ENCODE measurements at places on chromosomes 2 and 18. TPM values are rescaled to one million over a fixed set of nuclear protein-coding genes. Genes with fewer than 3 reads are reported as not detected.

DNA sequence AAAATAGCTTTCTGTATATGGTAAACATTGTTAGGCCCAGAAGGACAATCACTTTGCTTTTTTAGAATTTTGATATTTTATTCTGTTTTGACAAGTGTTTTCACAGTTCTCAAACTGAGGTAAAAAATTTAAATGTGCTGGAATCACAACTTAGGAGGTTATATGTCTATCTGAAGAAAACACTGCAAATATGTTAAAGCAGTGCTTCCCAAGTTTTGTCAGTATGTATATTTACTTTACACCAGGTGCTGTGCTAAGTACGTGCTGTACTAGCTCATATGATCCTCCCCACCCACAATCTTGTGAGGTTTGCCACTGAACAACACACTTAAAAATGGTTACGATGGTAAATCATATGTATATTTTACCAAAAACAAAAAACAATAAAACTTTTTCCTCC, 124.2 kb downstream of the CABYR start:
- no peaks in the 10 kb centered on the region for H3K36me3 ChIP-seq
- H3K4me3 ChIP-seq: no peak overlapping the region
- no peaks in the 10 kb centered on the region for H3K27me3 ChIP-seq
- H3K4me1 ChIP-seq: no peaks in the 10 kb centered on the region
- H3K27ac ChIP-seq: no peak overlapping the region

DNA sequence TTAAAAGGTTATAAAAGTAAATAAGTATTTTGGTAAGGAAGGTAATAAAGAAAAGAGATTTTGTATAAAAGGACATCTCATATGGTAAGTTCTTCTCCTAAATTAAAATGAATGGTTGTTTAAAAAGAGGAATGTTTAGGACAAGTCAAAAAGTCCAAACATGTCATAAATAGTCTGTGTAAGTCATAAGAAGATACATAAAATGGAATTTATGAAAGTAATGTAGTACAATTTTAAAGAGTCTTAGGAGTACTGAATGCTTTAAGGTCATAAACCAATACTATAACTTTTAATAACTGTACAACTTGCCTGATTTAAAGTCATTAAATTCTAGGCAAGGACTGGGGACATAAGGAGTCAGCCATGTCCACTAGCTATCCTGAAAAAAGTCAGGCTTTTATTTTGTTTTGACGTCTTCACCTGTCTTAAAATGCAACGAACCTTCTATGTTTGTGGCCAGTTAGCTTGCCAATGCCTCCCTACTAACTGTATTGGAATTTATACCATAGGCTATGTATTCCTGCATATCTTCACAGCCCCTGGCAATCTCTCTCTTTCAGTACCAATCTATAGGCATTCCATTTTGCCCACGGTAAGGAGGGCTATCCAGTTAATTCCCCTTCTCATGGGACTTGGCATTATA, 312.3 kb upstream of the LRRTM4 start:
- H3K27me3 ChIP-seq: no peaks in the 10 kb centered on the region
- DNase-seq: no peak
- H3K4me1 ChIP-seq: no peaks in the 10 kb centered on the region
- H3K36me3 ChIP-seq: no peaks in the 10 kb centered on the region
- no peak overlapping the region for H3K27ac ChIP-seq

GRCh38 chr2:148521181-148521580, 123.4 kb upstream of the EPC2 start:
- H3K27ac ChIP-seq: no peak overlapping the region
- no peak for DNase-seq
- H3K4me3 ChIP-seq: no peak overlapping the region
- H3K4me1 ChIP-seq: no peaks in the 10 kb centered on the region

GRCh38 chr2:15975261-15975600, 34.9 kb downstream of the MYCN start:
- DNase-seq: no peak
- no peak overlapping the region for H3K4me3 ChIP-seq
- H3K27me3 ChIP-seq: no peaks in the 10 kb centered on the region
- no peaks in the 10 kb centered on the region for H3K4me1 ChIP-seq
- H3K36me3 ChIP-seq: no peaks in the 10 kb centered on the region

DNA sequence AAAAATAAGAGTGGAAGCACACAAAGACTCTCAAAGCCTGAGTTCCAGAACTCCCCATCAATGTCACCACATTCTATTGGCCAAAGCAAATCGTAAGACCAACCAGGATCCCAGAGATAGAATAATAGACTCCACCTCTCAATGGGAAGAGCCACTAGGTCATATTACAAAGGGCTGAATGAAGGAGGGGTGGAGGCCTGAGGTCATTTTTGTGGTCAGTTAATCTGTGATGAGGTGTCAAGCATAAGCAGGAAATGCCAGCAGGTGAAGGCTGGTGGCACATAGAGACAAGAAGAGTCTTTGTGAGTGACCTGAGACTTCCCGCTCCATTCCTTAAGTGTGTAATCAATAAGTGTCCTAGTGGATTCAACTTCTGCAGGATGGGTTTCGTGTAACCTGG, 144.3 kb downstream of the TFCP2L1 start:
- H3K27me3 ChIP-seq: no peaks in the 10 kb centered on the region
- H3K4me3 ChIP-seq: no peak overlapping the region
- H3K27ac ChIP-seq: no peak overlapping the region
- no peaks in the 10 kb centered on the region for H3K4me1 ChIP-seq
- DNase-seq: no peak

GRCh38 chr2:32931519-32931918, 15.2 kb upstream of the LTBP1 start:
- peaks cover 15% of the 10 kb centered on the region for H3K27me3 ChIP-seq
- DNase-seq: no peak
- no peak overlapping the region for H3K27ac ChIP-seq
- H3K36me3 ChIP-seq: no peaks in the 10 kb centered on the region

CLEC4F gene
- polyA plus RNA-seq: 0.22 TPM

- H3K4me1 ChIP-seq: peaks cover 3% of the 10 kb centered on the region
- no peak for DNase-seq
- no peaks in the 10 kb centered on the region for H3K27me3 ChIP-seq
- H3K4me3 ChIP-seq: no peak overlapping the region
- H3K27ac ChIP-seq: no peak overlapping the region
- no peaks in the 10 kb centered on the region for H3K36me3 ChIP-seq
Measured at GRCh38 chr2:137927846-137928245, 36.4 kb upstream of the HNMT start.

PJVK gene
- polyA plus RNA-seq: not detected

DNA sequence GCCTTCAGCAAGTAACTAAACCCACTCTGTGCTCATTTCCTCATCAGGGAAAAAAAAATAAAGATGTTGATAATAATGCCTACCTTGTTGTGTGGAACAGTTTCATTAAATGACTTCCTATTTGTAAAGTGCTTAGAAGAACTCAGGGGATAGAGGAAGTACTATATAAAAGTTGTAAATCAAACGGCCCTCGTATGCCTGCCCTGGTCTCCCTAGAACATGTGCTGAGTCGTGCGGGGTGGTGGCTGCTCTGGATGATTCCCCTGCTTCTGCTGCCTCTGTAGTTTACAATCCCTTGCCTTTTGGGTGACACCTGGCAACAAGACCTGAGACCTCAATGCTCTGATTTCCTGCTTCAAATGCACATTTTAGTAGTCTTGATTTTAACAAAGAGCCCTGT, 170.0 kb downstream of the CERS6 start:
- H3K27ac ChIP-seq: no peak overlapping the region
- H3K27me3 ChIP-seq: no peaks in the 10 kb centered on the region
- H3K36me3 ChIP-seq: no peaks in the 10 kb centered on the region
- H3K4me1 ChIP-seq: no peaks in the 10 kb centered on the region
- DNase-seq: no peak

DNA sequence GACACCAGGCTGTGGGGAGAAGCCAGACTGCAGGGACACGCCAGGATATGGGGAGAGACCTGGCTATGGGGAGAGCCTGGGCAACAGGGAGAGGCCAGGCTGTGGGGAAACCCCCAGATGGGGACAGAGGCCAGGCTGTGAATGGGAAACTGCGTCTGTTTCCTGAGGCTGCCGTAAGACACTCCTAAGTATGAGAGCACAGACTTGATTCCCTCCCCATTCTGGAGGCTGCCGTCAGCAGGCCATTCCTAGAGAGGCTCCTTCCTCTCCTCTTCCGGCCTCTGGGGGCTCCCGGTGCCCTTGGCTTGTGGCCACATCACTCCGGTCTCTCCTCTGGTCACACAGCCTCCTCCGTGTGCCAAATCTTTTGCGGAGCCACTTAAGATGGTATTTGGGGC, 32.3 kb downstream of the ADI1 start:
- H3K4me3 ChIP-seq: no peak overlapping the region
- no peak overlapping the region for H3K27ac ChIP-seq
- H3K27me3 ChIP-seq: no peaks in the 10 kb centered on the region

CCL20 gene
- polyA plus RNA-seq: 15.9 TPM

DNA sequence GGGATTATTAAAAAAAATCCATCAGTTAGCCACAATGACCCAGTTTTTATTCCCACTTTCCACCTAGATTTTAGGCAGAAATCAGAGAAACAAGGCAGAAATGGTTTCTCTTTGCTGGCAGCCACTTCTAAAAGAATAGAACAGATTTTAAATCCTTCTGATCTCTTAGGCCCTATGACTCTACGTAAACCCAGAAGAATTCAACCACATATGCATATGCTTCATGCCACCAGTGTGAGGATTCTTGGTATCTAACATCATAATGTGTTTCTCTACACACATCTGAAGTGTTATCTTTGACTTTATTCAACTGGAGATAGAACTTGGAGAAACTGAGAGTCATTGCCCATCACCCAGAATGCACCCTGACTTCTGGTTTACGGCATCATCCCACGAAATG, 128.7 kb upstream of the TANK start:
- no peaks in the 10 kb centered on the region for H3K27me3 ChIP-seq
- no peaks in the 10 kb centered on the region for H3K36me3 ChIP-seq
- H3K27ac ChIP-seq: no peak overlapping the region

HAUS1 gene
- 23.2 TPM for polyA plus RNA-seq

- no peak overlapping the region for H3K4me3 ChIP-seq
- no peak overlapping the region for H3K27ac ChIP-seq
- no peaks in the 10 kb centered on the region for H3K4me1 ChIP-seq
Measured at GRCh38 chr2:178403671-178404306, 47.2 kb downstream of the PRKRA start.

All from small intestine (tissue), 16 donors.